ENCODE measurements at places on chromosomes 4 and X.

- DNase-seq: no peak
These were observed 36.5 kb downstream of the ACOX3 start for GRCh38 chr4:8403976-8404375.

DNA sequence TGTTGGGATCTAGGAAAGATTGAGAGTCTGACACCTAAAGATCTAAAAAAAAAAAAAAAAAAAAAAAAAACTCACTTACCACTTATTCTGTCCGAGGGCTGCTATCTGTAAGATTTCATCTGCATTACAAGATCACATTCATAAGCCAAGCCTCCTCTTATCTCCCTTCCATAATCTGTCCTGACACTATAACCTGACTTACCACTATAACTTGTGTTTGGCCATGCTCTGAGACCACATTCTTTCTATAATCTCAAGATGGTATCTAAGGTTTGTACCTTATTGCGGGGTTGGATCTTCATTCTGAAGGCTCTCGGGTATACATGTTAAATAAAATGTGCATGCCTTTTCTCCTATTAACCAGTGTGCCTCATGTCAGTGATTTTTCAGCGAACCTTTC lies 144.4 kb downstream of the MAGEB17 start:
- no peak for DNase-seq

GRCh38 chr4:98510757-98511517 lies 147.5 kb downstream of the TSPAN5 start:
- DNase-seq: peak; percentile 92

DNA sequence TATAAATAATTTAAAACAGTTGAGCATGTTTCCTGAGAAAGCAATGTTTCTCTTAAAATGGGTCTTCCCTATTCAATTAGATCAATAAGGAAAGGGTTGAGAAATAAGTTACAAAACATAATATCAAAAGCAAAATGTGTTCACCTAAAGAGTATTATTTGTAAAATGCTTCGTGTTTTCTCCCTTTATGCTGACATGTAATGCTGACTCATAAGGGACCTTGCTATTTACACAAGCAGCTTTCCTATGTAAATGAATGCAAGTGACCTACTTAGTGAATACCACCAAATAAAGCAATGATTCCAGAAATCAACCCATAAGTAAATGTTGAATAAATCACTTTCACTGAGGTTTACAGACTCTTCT lies 91.5 kb downstream of the ELOVL6 start:
- DNase-seq: peak; percentile 49

DNA sequence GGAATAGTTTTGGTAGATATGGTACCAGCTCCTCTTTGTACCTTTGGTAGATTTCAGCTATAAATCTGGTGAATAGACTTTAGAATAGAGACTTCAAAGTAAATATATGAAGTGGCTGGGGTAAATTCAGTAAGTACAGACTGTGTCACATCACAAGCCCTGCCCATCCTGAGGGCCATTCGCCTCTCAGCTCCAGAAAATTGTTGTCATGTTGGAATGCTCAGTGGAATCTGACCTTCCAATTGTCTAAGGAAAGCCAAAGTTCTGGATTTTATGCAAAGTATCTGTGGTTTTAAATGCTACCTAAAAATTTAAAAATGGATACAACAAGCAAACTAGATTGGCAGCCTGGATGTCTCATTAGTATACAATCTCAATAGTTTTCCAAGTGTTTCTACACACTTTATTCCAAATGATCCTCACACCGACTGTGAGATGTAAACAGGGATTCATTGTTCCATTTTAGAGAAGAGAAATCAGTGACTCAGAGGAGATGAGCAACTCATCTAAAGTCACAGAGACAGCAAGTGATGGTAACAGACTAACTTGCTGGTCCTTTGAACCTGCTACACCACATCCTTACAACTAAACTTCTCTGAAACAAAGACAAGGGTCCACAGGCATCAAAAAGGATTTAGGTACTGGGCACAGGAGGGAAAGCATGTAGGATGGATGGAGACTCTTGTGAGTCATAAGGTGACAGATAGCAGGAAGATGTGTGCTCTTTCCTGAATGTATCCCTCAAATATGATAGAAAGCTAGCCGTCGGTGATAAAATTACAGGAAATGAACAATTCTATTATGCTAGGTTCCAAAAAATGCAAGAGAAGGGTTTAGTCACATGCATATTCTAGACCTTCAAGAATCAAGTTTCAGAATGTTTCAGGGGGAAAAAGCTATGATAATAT lies 127.3 kb downstream of the ATP10D start:
- peak; percentile 4 for DNase-seq

DNA sequence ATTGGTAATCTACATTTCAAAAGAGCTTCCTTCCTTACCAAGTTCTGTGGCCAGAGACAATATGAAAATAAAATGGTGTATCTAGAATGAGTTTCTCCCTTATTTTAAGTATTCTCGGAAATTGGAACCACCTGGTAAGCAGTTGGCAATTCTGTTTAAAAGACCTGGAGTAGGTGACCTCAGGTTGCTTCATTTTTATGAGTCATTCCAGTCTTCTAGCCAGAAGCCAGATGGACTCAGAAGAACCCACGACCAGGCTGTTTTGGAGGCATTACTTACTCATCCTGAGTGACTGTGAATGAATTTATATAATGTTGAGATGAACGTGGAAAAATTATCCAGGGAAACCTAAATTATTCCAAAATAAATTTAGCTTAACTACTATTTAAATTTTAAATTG lies 9.1 kb downstream of the BMPR1B start:
- peak; percentile 51 for DNase-seq

- DNase-seq: no peak
These were observed 23.7 kb downstream of the BMP2K start for GRCh38 chr4:78799551-78800495.

GRCh38 chrX:39442332-39442731 lies 641.1 kb downstream of the MID1IP1 start:
- no peak for DNase-seq

DNA sequence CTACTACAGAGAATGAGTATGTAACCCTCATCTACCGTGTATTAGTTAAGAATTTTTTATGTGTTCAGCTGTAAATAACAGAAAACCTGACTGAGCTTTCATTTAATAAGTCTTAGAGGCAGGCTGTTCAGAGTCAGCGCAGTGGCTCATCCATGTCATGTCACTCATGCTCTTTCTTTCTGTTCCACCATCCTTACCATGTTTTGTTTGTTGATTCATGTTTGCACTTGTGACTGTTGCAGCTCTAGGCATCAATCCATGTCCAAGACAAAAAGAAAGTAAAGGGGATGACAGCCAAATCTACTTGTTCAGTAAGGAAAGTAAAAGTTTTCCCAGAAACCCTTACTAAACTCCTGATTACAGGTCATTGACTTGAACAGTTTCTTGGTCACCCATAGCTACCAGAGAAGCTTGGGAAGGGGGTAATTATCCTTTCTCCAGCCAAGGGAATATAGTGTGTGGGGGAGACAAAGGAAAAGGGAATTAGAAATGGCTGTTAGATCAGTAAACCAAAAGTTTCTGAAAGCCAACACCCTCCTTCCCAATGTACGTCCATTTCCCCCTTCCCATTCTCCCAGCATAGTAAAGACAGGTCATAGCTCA lies 9.0 kb downstream of the ART3 start:
- no peak for DNase-seq

- no peak for DNase-seq
These were observed 36.9 kb upstream of the CHIC1 start for GRCh38 chrX:73525928-73526690.
